ENCODE measurements at places on chromosomes 1 and 21.

DNA sequence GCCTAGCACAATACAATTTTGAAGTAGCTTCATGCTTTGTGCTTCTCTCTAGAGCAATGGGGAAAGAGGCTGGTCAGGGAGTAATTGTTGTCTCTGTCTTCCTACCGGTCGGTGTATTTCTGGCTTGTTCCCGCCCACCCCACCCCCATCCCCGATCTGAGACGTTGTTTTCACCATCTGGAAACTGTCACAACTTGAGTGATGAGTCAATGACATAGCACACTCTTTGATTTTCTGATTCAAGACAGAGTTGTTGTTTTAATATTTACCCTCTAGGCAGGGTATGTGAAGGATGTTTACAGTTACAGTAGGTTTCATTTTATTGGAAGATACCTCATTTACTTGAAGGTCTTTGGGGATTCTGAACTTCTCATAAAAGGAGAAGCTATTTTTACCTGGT lies 7.0 kb downstream of the IL12RB2 start:
- DNase-seq: no peak

GRCh38 chr1:55636696-55637095 lies 421.5 kb upstream of the USP24 start:
- DNase-seq: no peak

GRCh38 chr1:1937549-1938275 lies 18.6 kb upstream of the TMEM52 start:
- no peak for DNase-seq

- no peak for DNase-seq
These were observed 38.0 kb downstream of the GPR161 start for GRCh38 chr1:168098534-168099320.

DNA sequence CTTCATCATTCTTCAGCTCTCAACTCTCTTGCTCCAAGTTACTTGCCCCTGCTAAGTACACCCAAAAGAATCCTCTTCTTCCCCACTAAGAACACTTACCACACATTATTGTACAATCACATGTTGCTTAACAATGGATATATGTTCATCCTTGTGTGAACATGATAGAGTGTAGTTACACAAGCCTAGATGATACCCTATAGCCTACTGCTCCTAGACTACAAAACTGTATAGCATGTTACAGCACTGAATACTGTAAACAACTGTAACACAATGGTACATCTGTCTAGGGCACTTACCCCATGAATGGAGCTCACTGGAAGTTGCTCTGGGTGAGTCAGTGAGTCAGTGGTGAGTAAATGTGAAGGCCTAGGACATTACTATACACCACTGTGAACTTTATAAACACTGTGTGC lies 77.4 kb downstream of the RERE start:
- DNase-seq: no peak
